ENCODE measurements at places on chromosomes 2 and 18.
A peak's percentile ranks its signal among the peaks of the same experiment; 100 is the strongest.

DNA sequence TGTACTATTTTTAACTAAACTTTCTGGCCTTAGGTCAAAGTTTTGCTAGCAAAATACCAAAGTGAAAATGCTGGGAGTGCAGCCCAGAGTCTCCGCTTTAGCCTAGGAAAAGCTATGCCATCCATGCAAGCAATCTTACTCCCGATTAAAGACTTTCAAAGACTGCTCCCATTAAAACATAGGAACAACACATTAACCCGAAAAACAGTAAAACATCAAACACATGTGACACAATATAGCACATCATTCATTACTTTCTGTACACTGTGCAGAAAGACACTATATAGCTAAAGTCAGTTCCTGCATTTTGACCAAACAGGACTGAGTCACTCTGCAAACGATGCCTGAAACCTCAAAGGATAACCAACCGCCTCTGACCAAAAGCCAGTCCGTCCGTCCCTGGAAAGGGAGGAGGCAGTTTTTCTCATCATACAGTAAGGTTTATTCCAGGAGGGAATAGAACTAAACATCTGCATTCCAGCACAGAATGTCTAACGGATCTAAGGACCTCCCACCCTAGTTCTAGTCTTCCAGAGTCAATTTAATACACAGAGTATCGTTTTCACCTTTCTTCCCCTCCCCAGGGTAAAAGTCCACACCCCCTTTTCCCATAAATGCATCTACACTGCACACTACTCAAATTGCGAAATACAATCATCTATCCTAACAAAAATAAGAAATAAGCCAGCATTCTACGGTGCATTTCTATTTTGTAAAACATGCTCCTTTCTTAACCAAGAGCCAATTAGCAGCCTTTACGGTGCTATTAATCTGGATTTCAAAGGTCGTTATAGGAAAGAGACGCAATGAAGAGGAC, 1.7 kb downstream of the ROCK2 start:
- peak; percentile 68 for DNase-seq

GRCh38 chr2:169110916-169111315, 41.6 kb downstream of the DHRS9 start:
- DNase-seq, result no peak

- DNase-seq, result no peak
Measured at GRCh38 chr2:237863689-237864443, 4.4 kb downstream of the RAMP1 start.

GRCh38 chr2:19943189-19943588, 41.4 kb upstream of the TTC32 start:
- no peak for DNase-seq

- DNase-seq, result no peak
Measured at GRCh38 chr2:218980735-218981389, 4.1 kb downstream of the FEV start.

GRCh38 chr18:11316546-11316945, 167.2 kb upstream of the PIEZO2 start:
- DNase-seq, result no peak

DNA sequence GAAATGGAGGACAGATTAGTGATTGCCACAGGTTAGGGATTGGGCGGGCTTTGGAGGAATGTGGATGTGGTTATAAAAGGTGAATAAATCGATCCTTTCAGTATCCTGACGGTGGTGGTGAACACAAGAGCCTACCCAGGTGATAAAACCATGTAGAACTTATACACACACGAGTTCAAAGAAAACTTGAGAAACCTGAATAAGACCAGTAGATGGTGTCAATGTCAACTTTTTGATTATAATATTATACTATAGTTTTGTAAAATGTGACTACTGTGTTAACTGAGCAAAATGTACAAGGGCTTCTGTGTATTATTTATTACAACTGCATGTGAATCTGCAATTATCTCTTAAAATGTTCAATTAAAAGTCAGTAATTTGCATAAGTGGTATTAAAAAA, 136.3 kb downstream of the ERBB4 start:
- no peak for DNase-seq

DNA sequence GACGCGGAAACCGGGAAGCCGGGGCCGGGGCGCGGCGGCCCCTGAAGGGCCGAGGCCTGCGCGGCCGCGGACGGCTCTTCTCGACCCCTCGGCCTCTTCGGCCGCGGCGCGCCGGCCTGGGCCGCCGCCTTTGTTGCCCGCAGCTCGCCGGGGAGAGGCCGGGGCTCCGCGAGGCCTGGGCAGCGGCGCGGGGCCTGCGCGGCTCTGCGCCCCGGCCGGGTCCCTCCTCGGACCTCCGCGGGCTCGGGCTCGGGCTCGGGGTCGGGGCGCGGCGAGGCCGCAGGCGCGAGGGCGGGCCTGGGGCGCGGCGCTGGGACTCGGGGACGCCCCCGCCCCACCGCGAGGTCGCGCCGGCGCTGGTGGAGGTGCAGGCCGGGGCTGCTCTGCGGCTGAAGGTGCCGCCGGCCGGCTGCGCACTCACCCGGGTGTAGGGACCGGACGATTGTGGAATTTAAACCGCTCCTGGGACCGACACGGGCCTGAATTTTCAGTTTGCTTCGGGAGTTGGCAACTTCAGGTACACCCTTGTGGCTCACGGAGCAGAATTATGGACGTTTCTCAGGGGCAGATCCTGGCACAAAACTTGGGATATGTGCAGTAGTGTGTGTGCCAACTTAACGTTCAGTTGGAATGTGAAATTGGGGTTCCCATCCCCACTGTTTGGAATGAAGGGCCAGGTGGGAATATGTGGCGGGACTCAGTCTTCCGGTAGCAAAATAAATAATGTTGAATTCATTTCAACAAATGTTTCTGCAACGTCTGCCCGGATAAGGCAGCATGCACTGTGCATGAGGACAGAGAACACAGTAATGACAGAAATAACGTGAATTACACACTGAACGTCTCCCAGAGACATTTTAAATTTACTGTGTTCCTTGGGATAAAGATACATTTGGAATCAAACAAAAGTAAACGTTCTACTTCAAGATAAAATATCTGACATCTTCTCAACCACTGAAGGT, 787 bp downstream of the SOCS6 start:
- DNase-seq, result peak; percentile 42

DNA sequence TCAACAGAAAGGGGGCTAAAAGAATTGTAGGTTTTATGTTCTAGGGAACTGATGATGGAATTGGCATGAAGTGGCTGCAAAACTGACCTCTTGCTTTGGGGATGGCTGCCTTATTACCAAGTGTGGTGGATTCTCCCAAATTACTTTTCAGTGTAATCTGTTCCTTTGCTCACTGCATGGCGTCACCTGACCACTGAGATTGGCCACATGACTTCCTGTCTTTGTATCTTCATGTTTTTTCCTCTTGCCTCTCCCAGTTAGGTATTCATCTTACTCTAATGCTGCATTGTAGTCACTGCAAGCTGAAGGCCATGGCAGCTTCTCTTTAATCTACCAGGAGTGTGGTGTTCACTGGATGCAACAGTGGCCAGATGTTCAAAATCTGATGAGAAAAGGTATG, 257.7 kb upstream of the TNP1 start:
- no peak for DNase-seq

DNA sequence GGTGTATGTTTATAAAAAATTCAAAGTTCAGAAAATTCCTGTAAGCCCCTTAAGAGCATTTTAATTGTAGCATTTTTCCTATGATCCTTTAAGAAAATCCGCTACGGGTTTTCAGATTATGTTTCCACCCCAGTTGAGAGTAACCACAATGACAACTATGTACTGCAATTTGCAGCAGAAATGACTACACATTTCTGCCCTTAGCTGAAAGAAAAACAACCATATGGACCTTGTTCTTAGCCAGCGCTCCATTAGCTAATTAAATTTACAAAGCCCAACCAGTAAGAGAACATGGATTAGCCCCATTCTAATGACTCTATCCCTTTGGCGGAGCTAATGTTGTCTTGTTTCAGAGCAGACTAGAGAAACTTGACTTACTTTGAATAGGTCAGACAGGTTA, 247.6 kb downstream of the SLC8A1 start:
- peak; percentile 81 for DNase-seq

DNA sequence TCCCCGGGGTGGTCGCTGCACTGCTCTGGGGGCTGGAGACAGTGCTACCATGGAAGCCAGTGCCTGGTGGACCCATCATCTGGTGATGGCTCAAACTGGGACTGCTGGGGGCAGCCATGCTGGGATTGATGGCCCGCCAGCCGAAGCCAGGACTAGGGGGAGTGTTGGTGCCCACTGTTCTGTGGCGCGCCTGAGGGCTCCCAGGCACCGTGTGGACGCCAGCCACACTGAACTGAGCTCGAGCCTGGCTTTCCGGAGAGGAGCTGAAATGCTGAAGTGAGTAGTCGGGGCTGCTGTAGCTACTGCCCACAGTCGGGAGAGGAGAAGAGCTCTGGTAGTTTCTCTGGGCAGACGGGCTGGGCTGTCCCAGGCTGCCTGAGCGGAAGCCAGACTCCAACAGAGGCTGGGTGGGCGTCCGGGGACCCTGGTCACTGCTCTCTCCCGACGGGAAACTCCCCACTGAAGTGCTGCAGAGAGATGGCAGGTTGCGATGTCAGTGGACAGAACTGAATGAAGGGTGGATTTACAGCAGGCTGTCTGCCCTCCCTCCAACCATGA, 184.4 kb downstream of the TNS1 start:
- no peak for DNase-seq

Measured in AG10803 (cell line).